ENCODE measurements at places on chromosomes 3 and 15.

DNA sequence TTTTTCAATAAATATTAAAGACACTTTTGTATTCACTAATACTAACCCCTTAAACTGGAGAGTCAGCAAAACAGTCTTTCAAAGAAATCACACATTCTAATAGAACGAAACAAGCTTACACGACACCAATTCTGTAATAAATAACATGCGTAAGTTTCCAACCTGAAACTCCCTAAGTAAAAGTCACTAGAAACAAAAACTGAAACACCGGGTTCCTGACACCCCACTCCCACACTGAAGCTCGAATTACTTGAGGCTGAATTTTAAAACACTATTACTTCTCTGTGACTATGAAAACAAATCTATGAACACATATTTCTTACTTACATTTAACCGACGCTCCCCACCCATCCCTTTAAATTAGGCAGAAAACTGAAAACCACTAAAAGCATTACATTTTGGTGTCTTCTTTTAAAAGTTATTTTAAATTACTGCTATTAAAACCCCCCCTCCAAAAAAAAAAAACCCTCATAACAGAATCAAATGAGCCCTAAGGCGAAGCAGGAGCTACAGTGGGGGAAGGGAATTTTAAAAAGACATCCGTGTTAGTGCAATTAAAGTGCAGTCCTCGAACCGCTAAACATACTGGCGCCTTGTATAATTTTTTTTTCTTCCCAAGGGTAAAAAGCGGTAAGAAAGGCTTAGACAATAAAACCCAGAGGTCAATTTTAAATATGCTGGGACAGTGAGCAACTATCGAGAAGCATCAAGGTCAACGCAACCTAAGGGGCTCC lies 878 bp downstream of the SPPL2A start:
- DNase-seq, result no peak

DNA sequence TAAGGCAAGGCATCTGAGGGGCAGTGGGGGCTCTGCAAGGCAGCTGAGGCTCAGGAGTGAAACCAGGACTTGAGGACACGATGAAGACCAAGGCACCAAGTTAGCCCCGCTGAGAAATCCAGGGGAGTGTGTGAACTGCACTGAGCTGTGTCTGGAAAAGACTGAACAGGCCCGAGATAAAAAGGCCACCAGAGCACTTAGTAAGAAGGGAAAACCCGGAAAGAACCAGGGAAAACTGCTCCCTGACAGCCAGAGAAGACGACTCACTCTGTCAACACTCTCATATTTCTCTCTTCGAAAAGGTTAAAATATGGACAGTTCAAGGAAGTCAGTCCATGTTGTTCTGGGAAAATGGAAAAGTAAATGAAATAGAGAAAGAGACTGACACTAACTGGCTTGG lies 109.0 kb downstream of the SEC22A start:
- DNase-seq, result no peak

DNA sequence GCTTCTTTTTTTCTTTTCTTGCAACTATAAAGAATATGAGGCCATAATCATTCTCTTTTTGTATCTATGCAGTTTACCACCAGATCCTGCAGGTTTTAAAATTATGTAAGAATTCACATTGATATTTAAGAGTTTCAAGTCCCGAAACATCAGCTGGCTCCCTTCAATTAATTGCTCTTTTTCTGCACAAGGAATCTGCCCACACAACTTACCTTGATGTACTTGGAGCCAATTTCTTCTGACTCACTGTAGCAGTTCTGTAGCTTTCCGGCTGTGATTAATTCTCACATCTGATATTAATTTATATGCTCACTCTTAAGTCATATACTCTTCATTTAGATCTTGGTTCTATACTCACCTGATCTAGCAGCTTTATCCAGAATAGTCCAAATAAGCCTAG lies 781.8 kb downstream of the CADM2 start:
- no peak for DNase-seq

DNA sequence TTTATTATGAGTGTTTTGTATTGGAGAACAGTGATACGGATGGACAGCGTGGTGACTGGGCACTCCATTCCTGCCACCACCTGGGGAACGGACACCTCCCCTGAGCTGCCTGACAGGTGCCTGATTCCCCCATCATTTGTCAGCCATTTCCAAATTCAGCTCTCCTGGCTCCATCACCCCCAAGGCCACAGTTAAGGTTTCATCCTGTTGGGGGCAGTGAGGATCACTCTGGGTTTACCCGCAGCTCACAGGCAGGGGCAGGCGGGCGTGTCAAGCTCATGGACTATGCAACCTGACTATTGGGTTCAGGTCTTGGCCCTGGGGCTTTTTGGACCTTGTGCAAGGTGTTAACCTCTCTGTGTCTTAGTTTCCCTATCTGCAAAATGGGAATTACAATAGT lies 76.3 kb downstream of the RAB11A start:
- no peak for DNase-seq

DNA sequence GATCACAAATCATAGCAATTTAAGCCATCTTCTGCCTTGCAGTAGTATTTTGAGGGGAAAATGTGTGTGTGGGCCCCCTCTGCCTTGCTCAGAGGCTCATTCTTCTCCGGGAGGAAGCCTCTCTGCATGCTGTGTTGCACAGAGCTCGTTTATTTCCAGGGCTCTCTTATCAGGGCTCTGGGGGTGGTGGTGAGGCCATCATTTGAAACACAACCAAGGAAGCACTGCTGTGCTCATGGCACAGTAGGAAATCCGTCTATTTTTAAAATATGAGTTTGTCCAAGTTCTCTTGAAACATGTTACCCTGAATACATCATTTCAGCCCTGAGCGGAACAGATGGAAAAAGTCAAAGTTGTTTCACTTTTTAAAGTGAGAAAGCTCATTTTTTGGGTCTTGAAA lies 369.0 kb upstream of the CFAP20DC start:
- no peak for DNase-seq

DNA sequence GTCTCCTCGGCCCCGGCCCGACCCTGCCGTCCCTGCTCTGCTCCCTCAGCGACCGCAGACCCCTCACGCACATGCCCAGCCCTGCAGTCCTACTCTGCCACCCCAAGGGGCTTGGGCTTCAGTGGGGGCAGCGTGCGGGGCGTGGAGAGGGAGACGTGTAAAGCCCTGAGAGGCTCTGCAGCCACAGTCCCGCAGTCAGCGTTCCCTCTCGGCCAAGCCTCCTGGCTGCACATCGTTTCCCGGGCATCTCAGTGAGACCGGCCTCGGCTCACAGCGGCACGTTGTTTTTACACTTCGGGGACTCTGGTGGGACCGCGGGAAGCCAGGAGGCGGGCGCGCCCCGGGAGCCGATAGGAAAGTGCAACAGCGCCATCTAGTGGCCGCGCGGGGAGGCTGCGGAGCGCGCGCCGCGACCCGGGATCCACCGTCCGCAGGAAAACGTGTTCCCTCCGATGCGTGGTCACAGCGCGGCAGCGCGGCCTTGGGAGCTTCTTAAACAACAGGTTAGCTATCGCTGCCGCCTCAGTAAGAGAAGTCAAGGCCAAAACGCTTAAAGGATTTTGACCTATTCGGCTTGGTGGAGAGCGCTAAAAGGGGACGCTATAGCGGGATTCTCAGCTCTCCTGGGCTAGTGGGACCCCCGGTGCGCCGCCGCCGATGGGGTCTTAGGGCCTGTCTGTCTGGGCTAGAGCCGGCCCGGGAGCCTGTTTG lies 226.8 kb upstream of the IGF1R start:
- DNase-seq, result peak; percentile 90

DNA sequence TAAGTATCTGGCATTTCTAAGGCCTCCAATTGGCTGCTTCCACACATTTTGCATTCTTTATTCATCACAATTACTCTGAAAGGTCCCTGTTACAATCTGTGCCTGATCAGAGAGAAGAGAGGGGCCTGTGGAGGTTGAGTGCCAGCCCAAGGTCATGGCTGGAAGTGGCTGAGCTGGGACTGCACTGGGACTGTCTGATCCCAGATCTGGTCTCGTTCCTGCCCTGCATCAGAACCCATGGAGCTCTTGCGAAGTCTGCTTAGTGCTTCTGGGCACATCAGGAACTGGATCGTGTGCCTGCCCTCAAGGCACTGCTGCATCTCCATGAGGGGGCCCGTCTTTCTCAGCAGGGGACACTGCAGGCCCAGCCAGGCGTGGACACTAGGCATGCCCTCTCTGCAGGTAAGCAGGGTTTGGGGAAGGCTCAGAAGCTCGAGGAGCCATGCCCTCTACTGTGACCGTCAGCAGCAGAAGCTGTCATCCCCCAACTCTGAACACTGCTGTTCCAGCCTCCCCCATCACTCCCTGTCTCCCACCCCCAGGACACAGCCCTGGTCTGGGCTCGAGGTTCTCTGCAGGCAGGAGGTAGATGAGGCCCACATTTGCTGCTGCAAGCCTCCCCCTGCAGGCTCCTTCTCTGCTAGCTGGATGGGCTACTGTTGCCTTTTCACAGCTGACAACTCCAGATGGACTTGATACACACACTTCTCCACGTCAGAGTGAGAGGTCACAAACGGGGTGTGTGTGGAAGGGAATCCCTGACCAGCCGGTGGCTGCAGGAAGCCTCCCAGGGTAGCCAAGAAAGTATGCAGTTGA lies 96.5 kb upstream of the PRR23E start:
- DNase-seq, result no peak

DNA sequence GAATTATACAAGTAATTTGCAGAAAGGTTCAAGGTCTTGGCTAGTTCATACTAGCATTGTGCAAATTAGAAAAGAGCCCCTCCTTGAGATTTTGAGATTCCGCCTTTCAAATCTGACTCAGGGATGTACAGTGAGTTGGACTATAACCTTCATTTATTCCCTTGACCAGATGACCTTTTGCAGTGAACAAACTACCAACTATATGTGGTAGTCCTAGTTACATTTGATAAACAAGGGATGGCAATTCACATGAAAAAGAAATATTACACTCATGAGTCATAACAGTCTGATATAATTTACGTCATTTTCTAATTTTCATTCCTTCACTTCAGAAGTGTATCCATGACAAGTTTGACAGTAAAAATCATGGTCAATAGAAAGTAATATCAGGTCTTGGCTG lies 860.4 kb downstream of the ROBO1 start:
- no peak for DNase-seq

DNA sequence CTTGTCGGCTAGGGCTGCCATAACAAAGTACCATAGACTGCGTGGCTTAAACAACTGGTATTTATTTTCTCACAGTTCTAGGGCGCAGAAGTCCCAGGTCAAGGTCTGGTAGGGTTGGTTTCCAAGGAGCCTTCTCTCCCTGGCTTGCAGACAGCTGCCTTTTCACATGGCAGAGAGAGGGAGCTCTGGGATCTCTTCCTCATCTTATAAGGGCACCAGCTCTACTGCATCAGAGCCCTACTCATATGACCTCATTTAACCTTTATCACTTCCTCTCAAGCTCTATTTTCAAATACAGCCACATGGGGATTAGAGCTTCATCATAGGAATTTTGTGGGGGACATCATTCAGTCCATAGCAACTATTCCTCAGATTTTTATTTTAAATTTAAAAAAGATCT lies 17.6 kb upstream of the PAQR9 start:
- no peak for DNase-seq
